ENCODE measurements at places on chromosomes 13 and 19.
A peak's percentile ranks its signal among the peaks of the same experiment; 100 is the strongest.

DNA sequence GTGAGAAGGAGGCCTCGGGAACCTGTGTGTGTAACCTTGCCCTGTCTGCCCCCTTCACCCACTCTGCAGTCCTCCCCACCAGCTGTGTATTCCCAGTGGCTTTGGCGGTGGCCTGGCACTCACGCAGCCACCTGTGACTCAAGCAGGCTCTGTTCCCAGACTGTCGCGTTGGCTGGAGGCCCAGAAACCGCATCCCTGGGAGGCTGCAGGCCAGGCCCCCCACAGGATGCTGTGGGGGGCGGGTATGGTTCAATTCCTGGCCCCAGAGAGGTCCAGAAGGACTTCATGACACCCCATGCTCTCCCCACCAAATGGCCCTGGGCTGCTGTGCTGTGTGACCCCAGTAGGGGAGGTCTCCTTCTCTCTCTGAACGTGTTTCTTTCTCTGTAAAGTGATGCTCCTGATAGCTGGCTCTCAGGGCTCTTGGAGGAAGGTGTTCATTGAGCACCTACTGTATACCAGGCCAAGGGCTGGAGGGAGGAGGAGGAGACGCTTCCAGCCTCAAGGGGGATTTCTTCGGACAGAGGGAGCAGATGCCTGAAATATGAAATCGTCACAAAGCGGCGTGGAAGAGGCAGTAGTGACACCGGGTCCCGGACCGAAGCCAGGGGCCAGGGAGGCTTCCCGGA lies 1.9 kb upstream of the LINGO3 start:
- DNase-seq = no peak

DNA sequence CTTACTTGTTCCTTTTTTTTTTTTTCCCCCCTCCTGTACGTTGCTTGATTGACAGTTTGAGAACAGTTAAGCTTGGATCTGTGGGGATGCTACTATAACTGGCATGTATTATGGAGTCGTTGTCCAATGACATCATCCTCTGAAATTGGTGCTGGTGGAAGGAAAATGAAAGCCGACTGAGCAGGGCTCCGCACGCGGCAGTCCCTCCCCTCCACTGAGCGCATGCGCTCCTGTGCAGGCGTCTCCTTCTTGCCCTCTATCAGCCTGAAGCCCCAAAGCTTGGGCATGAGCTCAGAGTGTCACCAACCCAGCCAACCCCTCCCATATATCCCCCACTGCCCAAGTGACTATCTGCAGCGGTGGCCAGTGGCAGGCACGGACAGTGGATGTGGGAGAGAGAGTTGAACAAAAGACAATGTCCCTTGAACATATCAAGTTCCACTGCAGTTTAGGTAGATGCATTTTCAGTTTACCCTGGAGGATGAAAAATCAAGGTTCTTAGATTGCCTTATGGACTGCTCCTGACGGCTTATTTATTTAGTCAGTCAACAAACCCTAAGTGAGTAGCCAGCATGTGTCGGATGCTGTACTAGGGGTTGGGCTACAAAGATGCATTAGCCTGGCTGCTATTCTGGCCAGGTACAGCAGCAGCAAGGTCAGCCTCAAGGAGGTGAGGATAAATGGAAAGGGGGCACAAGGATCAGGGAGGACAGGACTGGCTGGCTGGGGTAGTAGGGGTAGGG lies 20.8 kb downstream of the MBNL2 start:
- no peak for DNase-seq

GRCh38 chr19:5988517-5989387 lies 10.8 kb upstream of the RANBP3 start:
- DNase-seq = no peak

- no peak for DNase-seq
These were observed 10.9 kb upstream of the S1PR4 start for GRCh38 chr19:3167533-3168272.

DNA sequence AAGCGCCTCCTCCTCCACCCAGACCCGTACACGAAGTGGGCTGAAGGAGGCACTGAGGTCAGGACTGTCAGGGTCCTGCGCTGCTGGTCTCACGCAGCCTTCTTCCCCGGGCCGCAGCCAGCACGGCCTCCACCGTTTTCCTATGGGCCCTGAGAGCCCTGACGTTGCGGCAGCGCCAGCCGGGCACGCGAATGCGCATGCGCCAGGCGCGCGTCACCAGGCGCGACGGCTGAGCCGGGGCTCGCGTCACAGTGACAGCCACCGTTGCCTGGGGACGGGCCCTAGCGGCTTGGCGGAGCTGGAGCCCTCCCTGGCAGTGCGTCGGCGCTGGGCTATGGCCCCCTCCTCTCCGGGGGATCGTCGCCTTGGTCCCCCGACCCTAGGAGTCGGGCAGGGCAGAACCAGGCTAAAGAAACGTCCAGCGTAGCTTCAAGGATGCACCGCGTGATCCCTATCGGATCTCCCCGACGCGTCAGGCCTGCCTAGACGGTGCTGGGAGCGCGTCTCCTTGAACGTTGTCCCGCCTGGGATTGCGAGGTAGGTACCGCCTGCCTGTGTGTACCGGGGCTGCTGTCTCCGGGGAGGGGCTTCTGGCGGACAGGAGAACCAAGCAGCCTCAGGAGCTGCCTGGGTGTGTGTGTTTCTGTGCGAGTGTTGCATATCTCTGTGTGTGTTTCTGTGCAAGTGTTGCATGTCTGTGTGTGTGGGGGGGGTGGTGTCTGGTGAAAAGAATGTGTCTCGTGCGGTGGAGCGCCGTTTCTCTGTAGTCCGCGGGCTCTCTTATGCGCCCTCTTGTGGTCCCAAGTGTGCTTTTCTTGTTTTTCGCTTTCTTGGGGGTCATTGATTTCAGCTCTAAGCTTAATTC lies 43.2 kb downstream of the ZNF571 start:
- DNase-seq = peak; percentile 72

DNA sequence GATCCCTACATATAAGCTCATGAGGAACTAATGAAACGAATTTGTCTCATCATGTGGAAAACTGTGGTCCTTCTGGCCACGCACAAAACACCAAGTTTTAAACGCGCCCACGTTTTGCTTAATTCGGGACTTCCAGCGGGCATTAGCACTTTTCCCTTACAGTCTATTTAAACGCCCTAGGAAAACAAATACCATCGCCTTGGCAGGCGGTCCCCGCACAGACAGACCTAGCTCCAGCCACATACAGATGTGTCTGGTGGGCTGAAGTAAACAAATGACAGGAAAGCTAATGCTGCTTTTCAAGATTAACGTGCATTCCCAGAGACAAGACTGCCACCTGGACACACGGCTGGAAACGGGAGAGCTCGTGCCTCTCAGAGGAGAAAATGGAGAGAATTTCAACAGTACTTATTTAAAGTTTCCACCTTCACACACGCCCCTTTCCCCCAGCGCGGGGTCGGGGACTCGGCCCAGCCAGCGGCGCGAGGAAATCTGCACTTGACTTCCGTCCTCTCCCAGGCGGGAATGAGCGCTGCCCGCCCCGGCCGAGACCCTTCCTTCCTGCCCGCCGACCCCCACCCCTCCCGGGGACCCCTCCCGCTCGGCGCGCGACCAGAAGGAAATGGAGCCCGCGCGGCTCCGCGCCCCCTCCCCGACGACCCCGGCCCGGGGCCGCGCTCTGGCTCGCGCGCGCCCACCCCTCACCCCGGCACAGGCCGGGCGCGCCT lies 931 bp downstream of the USP12 start:
- peak; percentile 29 for DNase-seq

DNA sequence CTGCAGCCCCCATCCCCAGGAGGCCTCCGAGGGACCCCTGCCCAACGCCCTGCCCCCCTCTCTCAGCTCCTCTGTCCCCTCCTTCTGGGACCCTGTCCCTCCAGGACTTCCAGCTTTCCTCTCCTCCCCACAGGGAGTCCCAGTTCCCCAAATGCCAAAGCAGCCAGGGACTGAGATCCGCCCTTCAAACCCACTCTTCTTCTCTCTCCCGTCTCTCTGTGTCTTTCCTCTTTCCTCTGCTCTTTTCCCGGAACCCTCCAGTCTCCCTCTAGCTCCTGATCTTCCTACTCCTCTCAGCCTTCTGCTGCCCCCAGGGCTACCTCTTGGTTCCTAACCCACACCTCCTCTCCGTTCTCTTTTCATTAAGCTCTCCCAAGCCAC lies 377 bp downstream of the CA11 start:
- no peak for DNase-seq

DNA sequence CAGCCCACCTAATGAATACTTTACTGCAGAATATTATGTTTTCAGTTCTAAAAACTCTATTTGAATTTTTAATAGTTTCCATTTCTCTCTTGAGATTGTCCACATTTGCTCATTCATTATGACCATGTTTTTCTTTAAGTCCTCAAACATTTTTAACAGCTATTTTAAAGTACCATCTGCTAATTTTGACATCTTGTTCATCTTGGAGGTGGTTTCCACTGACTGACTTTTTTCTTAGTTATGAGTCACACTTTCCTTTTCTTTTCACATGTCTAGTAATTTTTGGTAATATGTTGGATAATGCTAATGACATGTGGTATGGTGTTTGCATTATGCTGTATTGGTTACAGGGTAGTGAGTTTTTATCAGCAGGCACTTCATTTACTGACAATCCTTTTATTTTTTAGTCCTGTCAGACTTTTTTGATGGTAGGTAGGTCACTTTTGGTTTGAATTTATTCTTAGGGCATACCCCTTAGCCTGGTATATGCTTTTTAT lies 15.4 kb upstream of the ESD start:
- DNase-seq = no peak

DNA sequence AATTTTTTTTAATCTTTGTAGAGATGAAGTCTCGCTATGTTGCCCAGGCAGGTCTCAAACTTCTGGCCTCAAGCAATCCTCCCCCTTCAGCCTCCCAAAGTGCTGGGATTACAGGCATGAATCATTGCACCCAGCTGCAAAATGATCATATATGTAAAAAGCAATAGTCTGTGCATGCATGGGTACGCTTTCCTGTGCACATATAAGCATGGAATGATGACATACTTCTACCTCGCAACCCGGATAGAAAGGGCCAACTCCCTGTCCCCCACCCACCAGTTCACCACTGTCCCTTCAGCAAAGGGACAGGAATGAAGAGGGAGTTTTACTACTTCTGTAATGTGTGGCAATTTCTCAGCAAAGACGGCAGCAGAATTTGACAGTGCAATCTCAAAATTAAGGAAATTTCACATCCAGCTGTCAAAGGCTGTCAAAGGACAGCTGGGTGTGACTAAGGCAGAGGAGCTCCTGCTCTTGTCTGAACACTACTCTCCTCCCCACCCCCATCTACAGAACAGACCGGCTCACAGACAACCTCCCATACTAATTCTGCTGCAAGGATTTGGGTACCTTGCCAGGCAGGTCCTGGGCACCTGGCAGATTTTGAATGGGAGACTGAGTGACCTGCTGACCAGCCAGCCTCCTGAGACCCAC lies 95.6 kb downstream of the TSHZ3 start:
- no peak for DNase-seq

- no peak for DNase-seq
These were observed 31.7 kb upstream of the FXYD3 start for GRCh38 chr19:35083691-35084508.

GRCh38 chr13:44465318-44465717 lies 91.7 kb downstream of the SERP2 start:
- DNase-seq = no peak

DNA sequence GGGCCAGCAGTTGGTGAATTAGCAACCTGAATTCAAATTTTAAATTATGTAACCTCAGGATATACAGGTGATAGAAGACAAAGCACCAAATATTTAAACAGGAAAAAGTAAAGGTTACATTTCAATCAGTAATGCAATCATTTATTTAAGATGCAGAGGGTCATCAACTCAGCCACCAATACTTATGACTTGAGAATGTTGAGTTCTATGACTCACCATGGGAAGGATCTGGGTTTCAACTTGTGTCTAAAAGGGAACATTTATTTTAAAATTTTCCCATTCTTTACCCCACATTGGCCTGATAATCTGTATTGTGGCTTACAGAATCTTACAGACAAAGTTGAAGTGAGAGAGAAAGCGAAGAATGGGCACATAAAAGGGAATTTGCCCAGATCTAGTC lies 418.0 kb downstream of the NDFIP2 start:
- DNase-seq = no peak

DNA sequence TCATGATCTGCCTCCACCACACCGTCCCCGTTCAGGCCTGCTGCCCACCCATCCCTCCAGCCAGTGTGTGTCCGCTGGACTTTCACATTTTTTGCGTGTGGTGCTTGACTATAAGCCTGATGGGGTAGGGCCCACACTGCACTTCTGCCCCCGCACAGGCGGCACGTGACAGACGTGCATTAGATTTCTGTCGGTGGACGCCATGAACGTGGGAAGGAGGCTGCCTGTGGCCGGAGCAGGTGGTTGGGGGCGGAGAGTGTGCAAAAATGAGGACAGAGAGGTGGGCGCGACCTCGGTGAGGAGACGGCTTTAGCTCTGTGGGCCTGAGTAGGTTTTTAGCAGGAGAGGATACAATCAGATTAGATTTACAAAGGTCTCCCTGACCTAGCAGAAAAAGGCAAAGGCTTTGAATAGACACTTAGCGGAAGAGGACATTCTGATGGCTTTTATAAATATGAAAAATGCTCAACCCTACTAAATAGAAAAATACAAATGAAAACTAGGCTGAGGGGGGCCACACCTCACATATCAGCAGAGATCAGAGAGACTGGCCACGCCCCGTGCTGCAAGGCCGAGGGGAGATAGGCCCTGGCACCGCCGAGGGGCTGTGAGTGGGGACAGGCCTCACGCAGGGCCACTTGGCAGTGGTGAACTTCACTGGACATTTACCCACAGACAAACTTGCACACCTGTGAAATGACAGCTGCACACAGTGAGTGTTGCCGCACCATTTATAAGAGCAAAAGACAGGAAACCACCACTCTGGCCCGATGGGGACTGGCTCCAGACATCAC lies 25.4 kb downstream of the PAK4 start:
- no peak for DNase-seq

- peak; percentile 25 for DNase-seq
These were observed at the start of gene LYL1 for GRCh38 chr19:13102666-13103580. LYL1 (minus strand) TSS chr19:13102858; CDS start chr19:13101171, 1,687 bp downstream.

DNA sequence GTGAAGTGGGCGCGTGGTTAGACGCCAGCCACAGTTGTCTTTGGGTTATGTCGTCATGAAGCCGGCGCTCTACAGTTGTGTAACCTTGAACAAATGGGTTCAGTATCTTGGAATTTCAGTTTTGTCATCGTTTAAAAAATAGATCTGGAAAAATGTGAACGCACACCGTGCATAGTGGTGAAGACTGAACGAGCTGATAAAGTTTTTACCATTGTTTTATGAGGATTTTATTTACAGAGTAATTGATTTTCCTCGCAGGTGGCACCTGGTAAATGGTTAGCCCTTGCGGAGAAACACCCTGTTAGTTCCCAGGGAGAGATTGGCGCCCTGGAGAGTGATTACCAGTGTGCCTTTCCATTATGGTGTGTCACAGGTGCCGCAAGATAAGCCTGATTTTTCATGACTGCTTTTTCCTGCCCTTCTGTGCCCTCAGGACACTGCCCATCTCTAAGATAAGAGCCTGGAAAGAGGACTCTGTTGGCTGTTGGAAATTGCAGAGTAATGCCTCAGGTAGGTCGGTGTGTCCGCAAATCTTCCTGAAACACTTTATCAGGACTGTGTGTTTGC lies 577 bp downstream of the ZNF181 start:
- no peak for DNase-seq

DNA sequence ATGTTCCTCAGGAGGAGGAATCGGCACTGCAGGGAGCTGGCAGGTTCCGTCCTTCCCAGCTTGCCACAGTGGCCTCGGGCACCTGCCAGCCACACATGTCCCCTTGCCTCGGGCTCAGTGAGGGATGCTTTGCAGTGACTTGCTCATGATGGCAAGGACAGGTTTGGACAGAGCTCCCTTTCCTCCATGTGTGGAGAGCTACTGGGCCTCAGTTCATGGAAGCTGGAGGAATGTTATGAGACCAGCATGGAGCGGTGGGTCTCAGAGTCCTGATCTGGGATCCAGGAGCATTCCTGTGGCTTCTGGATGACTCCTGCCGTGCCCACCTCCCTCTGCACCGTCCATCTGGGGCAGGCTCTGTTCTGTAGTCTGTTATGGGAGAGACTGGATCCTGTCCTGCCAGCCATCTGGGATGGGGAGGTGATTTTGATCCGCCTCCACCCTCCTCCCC lies 59.2 kb downstream of the SIPA1L3 start:
- no peak for DNase-seq

All from stimulated activated CD4-positive, alpha-beta T cell treated with anti-CD3 and anti-CD28 coated beads, Interleukin-1b, Interleukin-23, amount 100 ng/mL, for 48 hours (primary cell).